Tibial artery (tissue), 4 donors: ENCODE measurements at places on chromosomes 4 and X.
A peak's percentile ranks its signal among the peaks of the same experiment; 100 is the strongest.

- H3K4me1 ChIP-seq = no peaks in the 10 kb centered on the region
- H3K36me3 ChIP-seq = no peaks in the 10 kb centered on the region
- no peak overlapping the region for H3K4me3 ChIP-seq
Observed at GRCh38 chr4:132396636-132397035, 752.5 kb upstream of the PCDH10 start.

GRCh38 chrX:154040863-154041262 lies 21.2 kb upstream of the IRAK1 start:
- no peak overlapping the region for H3K4me3 ChIP-seq
- H3K27me3 ChIP-seq = no peaks in the 10 kb centered on the region
- no peak for DNase-seq
- no peaks in the 10 kb centered on the region for H3K4me1 ChIP-seq
- H3K27ac ChIP-seq = peak overlapping the region; percentile 17
- H3K36me3 ChIP-seq = no peaks in the 10 kb centered on the region

- no peaks in the 10 kb centered on the region for H3K36me3 ChIP-seq
- DNase-seq = no peak
- H3K4me3 ChIP-seq = no peak overlapping the region
Observed at GRCh38 chr4:165398570-165398969, 19.8 kb downstream of the CPE start.

DNA sequence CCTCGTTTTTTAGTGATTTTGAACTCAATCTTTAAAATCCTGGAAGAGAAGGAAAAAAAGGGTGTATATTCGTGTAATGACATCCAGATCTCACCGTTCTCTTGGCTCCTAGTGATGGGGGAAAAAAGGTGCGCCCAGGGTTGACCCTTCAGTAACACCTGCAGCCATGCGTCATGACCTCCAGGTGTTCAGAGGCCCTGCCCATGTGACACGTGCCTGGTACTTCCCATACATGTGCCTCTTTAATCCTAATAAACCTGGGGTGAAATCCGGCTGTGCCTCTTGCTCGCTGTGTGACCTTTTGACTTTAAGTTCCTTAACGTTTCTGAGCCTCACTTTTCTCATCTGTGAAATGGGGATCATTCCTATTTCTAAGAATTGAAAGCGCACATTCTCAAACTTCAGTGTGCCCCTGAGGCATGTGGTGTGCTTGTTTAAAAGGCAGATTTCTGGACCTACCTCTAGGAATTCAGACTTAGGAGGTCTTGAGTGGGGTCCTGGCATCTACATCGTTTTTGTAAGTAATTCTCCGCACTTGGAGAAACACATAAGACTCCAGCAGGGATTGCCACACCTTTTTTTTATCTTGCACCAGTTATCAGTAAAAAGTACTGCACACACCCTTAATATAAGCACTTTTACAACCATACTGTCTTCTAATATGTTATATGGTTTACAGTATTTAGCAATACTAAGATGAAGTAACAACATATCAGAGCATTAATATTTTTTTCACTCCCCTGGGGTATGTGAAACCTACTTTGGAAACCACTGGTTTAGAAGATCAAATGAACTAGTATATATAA lies 90.1 kb downstream of the RELL1 start:
- no peak overlapping the region for H3K27ac ChIP-seq
- H3K36me3 ChIP-seq = no peaks in the 10 kb centered on the region
- H3K4me1 ChIP-seq = no peaks in the 10 kb centered on the region
- H3K27me3 ChIP-seq = no peaks in the 10 kb centered on the region
- no peak overlapping the region for H3K4me3 ChIP-seq

- H3K27ac ChIP-seq = no peak overlapping the region
- no peak for DNase-seq
- no peaks in the 10 kb centered on the region for H3K36me3 ChIP-seq
- no peaks in the 10 kb centered on the region for H3K27me3 ChIP-seq
Observed at GRCh38 chr4:126859314-126859713, 773.4 kb upstream of the INTU start.

- H3K4me1 ChIP-seq = no peaks in the 10 kb centered on the region
- no peaks in the 10 kb centered on the region for H3K36me3 ChIP-seq
- peak overlapping the region; percentile 99 for H3K27ac ChIP-seq
- peak overlapping the region; percentile 74 for H3K4me3 ChIP-seq
- no peaks in the 10 kb centered on the region for H3K27me3 ChIP-seq
Observed at GRCh38 chr4:55398461-55398860, 2.7 kb downstream of the TMEM165 start.

- H3K36me3 ChIP-seq = no peaks in the 10 kb centered on the region
- no peak overlapping the region for H3K4me3 ChIP-seq
- H3K4me1 ChIP-seq = peaks cover 15% of the 10 kb centered on the region
- no peak overlapping the region for H3K27ac ChIP-seq
Observed at GRCh38 chr4:140256335-140256734, 102.4 kb upstream of the MAML3 start.

GRCh38 chrX:122421434-122422121 lies 762.5 kb upstream of the GRIA3 start:
- DNase-seq = no peak
- H3K4me1 ChIP-seq = no peaks in the 10 kb centered on the region
- no peak overlapping the region for H3K27ac ChIP-seq
- H3K4me3 ChIP-seq = no peak overlapping the region
- no peaks in the 10 kb centered on the region for H3K36me3 ChIP-seq
- no peaks in the 10 kb centered on the region for H3K27me3 ChIP-seq

DNA sequence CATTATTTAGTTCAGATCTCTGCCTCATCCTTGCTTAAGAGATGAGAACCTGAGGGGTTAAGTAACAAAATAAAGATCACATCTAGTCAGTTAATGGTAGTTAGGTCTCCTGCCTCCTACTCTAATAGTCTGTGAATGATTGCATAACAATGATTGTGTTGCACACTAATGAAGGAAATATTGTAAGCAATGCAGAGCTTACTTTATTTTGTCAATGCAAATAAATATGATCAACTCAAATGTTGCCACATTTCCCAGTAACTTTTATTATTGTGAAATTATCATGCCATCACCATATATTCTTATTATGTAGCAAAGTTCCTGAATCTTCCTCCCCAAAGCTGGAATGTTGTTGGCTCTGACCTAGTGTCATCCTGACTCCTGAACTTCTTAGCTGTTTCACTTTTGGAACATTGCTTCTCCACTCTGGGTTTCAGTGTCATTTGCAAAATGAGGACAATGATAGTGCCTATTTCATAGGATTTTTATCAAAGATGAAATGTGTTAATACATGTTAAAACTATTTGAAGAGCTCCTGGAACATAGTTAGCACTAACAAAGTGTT lies 17.0 kb upstream of the GABRA4 start:
- no peak overlapping the region for H3K27ac ChIP-seq
- H3K4me1 ChIP-seq = no peaks in the 10 kb centered on the region

- no peak overlapping the region for H3K4me3 ChIP-seq
- no peak for DNase-seq
- H3K27ac ChIP-seq = no peak overlapping the region
Observed at GRCh38 chrX:148938348-148938747, 437.9 kb downstream of the AFF2 start.

GRCh38 chrX:45200741-45201234 lies at the start of gene DIPK2B:
TSS of gene DIPK2B (minus strand) at chrX:45200876. CDS start at chrX:45200826, 50 bp downstream.
- H3K27me3 ChIP-seq = no peaks in the 10 kb centered on the region
- no peaks in the 10 kb centered on the region for H3K4me1 ChIP-seq
- no peak for DNase-seq
- no peak within 1 kb of the TSS for H3K27ac ChIP-seq
- peak within 1 kb of the TSS; percentile 6 for H3K4me3 ChIP-seq
- no peaks in the 10 kb centered on the region for H3K36me3 ChIP-seq

GRCh38 chr4:86261636-86262035 lies 98.2 kb downstream of the MAPK10 start:
- H3K36me3 ChIP-seq = no peaks in the 10 kb centered on the region
- H3K4me1 ChIP-seq = no peaks in the 10 kb centered on the region
- no peak overlapping the region for H3K4me3 ChIP-seq
- H3K27ac ChIP-seq = no peak overlapping the region
- H3K27me3 ChIP-seq = no peaks in the 10 kb centered on the region
- DNase-seq = no peak

- DNase-seq = no peak
- no peak overlapping the region for H3K4me3 ChIP-seq
Observed at GRCh38 chrX:82945332-82945731, 562.8 kb upstream of the POU3F4 start.

DNA sequence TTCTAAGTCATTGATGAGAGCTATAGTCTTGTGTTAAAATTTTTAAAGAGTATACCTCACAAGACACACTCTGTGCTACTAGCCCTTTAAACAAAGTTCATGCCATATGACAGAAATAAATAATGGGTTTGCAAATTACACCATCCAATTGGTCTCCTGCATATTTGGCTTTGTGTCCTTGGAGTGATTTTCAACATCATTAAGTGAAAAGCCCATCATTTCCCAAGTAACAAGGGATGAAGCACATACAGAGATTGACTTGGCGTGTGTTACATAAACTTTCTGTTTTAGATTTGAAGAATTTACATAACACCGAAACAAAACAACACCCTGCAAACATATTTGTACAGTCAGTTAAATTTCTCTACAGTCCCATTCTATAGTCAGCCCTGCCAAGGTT lies 216.9 kb upstream of the NEIL3 start:
- no peak overlapping the region for H3K4me3 ChIP-seq
- no peak for DNase-seq
- no peaks in the 10 kb centered on the region for H3K4me1 ChIP-seq
- no peak overlapping the region for H3K27ac ChIP-seq
- H3K27me3 ChIP-seq = no peaks in the 10 kb centered on the region
- no peaks in the 10 kb centered on the region for H3K36me3 ChIP-seq

DNA sequence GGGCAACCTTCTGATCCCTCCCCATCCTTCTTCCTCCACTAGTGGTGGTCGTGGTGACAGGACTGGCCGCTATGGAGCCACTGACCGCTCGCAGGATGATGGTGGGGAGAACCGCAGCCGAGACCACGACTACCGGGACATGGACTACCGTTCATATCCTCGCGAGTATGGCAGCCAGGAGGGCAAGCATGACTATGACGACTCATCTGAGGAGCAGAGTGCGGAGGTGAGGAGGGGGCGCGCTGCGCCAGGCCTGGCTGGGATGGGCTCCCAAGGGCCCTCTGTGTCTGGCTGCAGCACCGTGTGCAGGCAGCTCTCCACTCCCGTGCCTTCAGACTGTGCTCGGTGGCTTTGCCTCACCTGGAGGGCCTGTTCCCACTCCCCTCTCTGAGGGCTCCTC lies 24.3 kb downstream of the RBM10 start:
- H3K27me3 ChIP-seq = no peaks in the 10 kb centered on the region
- H3K4me3 ChIP-seq = no peak overlapping the region
- no peaks in the 10 kb centered on the region for H3K4me1 ChIP-seq
- no peak for DNase-seq
- no peak overlapping the region for H3K27ac ChIP-seq

DNA sequence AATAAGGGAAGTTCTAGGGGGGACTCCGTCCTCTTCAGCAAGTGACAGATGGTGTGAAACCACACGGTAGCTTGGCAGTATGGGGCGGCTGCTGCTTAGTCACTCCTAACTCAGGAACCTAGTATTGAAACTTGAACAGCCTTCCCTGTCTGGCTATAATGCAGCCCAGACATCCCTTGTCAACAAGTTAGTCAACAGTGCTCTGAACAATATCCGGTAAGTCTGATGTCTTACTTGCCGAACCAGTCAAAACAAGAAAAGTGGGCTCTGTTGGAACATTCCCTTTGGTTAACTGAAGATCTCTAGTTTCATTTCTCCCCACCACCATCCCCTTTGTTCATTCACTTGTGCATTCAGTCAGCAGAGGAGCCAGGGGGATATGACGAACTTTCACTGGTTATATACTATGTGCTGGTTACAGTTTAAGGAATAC lies 18.7 kb upstream of the CXCL13 start:
- no peak overlapping the region for H3K4me3 ChIP-seq
- H3K36me3 ChIP-seq = no peaks in the 10 kb centered on the region
- H3K27ac ChIP-seq = no peak overlapping the region
- peaks cover 5% of the 10 kb centered on the region for H3K4me1 ChIP-seq
- DNase-seq = no peak

- no peaks in the 10 kb centered on the region for H3K27me3 ChIP-seq
- H3K27ac ChIP-seq = no peak overlapping the region
- no peak overlapping the region for H3K4me3 ChIP-seq
- H3K36me3 ChIP-seq = no peaks in the 10 kb centered on the region
Observed at GRCh38 chr4:133323670-133324069, 174.6 kb downstream of the PCDH10 start.

GRCh38 chr4:173121076-173121561 lies 47.5 kb upstream of the GALNT7 start:
- no peak overlapping the region for H3K4me3 ChIP-seq
- no peaks in the 10 kb centered on the region for H3K4me1 ChIP-seq
- no peaks in the 10 kb centered on the region for H3K36me3 ChIP-seq
- no peak for DNase-seq

DNA sequence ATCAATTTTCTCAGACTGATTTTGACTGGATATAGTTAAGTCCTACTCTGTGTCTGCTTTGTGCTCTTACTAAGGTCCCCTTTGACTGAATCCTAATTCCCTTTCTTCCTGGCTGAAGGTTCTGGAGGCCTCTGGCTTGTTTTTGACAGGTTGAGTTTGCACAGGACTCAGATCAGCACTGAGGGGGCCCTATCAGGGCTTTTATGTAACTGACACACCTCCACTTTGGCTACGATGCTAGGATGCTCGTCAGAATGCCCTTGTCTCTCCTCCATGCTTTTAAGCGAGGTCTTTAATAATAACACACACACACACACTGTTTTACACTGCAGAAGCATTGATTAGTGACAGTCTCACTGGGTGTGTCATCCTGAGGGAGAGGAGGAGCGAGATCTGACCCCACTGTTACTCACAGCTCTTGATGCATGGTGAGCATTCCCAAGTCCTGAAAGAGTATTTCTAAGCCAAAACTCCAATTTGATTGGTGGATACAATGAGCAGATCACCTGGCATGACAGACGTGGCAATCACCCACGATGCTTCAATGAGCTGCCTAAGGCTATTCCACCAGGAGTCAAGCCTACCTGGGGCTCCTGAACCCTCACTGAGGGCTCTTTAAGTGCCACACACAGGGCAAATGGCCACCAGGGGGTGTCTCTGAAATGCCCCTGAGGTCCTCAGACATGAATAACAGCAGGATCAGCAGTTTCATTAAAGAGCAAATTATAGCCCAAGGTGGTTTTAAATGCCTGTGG lies 130.4 kb upstream of the CPEB2 start:
- peaks cover 7% of the 10 kb centered on the region for H3K4me1 ChIP-seq
- H3K27ac ChIP-seq = no peak overlapping the region
- no peak for DNase-seq
- H3K36me3 ChIP-seq = no peaks in the 10 kb centered on the region
- no peaks in the 10 kb centered on the region for H3K27me3 ChIP-seq

- no peak overlapping the region for H3K4me3 ChIP-seq
- peak overlapping the region; percentile 37 for H3K27ac ChIP-seq
- peaks cover 13% of the 10 kb centered on the region for H3K4me1 ChIP-seq
- no peaks in the 10 kb centered on the region for H3K36me3 ChIP-seq
Observed at GRCh38 chrX:40166582-40166981, 68.8 kb upstream of the BCOR start.

GRCh38 chr4:165355900-165356300 lies 22.9 kb upstream of the CPE start:
- no peak for DNase-seq
- H3K27ac ChIP-seq = no peak overlapping the region
- no peaks in the 10 kb centered on the region for H3K4me1 ChIP-seq
- H3K36me3 ChIP-seq = no peaks in the 10 kb centered on the region
- no peak overlapping the region for H3K4me3 ChIP-seq
